ENCODE measurements at places on chromosomes 11 and 22.

GRCh38 chr11:116376547-116376946 lies 396.2 kb downstream of the BUD13 start:
- no peak for DNase-seq

DNA sequence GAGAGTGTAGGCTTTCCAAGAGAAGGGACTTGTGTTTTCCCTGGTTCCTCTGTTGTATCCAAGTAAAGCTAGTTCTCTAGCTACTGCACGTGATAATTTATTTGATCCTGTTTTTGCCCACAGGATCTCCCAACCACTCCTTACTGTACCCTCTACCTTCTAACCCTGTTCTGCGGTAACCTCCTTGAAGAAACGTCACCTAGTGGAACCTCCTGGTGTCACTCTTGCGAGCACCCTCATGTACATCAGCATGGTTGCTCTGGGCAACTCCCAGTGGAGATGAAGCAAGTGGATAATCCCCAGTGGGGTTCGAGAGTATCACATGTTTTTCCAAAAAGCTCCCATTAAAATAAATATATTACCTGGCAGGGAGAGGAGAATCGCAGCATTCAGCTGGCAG lies 108.9 kb upstream of the CLMP start:
- DNase-seq = no peak

- DNase-seq = no peak
These were observed 16.2 kb upstream of the PVALB start for GRCh38 chr22:36833073-36833472.

- no peak for DNase-seq
These were observed 58.5 kb upstream of the TIMP3 start for GRCh38 chr22:32743046-32743445.

GRCh38 chr11:61599968-61600710 lies 19.3 kb upstream of the SYT7 start:
- no peak for DNase-seq

DNA sequence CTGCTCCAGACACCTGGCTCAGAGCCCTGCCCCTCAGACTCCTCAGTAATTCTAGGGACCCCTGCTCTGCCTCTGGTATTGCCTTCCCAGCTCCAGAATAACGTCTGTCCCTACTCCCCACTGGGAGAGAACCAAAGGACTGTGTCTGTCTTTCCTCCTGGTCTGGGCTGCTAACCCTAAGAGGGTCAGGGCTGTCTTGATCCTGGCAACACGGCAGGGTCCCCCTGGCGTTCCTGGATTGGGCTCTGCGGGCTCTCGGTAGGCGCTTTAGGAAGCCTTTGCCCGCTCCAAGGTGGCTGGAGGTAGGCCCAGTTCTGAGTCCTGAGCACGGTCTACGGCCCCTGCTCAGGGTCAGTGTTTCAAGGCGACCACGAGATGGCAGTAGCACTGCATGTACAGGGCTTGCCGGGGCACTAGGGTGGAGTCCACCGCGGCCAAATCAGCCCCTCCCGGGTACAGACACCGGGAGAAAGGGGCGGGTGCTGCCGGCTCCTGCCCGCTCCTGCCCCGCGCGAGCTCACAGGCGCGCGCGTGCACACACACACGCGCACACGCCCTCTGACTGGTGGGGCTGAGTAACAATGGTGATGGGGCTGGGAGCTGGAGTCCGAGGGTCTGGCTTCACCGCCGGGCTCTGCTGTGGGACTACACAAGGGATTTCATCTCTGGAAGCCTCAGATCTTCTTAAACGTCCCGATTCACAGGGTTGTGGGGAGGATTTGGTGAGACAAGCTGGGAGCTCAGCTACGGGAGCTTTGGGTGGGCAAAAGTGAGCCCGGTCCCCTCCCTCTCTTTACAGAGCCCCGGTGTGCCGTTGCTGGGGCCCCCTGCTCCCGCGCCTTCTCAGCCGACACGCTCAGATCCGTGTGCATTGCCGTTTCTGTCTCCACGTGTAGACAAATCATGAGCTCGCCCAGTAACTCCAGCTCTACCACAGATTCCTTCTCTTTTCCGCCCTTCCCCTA lies 30.1 kb upstream of the HMOX1 start:
- peak; percentile 58 for DNase-seq

GRCh38 chr11:105834461-105834860 lies 187.6 kb downstream of the MSANTD4 start:
- DNase-seq = no peak

GRCh38 chr11:133305208-133305956 lies 226.9 kb downstream of the OPCML start:
- no peak for DNase-seq

DNA sequence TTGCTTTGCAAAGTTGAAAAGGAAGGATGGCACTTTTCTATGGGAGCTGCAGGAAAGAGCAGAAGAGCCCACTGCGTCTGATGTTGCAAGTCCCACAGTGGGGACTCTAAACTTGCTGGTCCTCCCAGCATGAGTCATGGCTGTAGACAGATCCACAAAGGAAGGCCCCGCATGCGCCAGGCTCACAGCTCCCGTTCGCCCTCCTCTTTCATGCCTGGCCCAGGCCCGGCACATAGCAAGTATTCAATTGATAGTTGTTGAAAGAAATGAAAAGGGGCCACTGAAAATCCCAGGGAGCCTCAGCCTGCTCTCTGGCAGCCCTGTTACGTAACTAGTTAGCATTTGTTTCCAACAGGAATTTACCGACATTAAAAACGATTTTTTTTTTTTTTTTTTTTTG lies 18.9 kb downstream of the AP1B1 start:
- no peak for DNase-seq

DNA sequence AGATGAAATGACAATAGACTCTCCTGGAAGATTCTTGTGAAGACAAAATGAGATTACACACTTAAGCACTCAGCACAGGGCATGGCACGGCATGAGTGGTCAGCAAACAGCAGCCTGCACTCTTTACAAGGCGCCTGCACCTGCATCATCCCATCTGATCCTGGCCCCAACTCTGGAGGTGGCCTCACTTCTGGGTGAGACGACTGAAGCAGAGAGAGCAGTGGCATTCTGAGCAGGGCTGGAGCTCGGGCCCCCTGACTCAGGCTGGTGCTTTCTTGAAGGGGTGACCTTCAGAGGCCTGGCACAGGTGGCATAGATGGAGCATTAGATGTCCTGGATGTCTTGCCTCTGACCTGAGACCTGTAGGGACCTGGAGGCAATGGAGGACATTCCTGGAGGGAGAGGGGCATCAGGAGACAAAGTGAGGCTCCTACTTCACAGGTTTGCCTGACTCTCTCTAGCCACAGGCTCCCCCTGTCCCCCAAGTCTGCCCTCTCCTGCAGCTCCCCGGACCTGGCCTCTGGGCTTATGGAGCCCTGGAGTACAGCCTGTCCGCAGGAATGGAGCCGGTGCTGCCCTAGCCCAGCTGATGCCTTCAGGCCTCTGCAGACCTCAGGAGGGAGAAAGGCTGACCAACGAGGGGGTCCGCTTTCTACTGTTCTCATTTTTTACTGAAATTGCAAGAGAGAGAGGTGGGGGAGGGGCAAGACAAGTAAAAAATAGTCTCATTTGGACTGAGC lies 65.5 kb upstream of the THY1 start:
- DNase-seq = no peak

GRCh38 chr11:57650739-57651090 lies 1.0 kb upstream of the YPEL4 start:
- no peak for DNase-seq

GRCh38 chr11:126653040-126653439 lies 297.6 kb downstream of the ST3GAL4 start:
- DNase-seq = no peak

DNA sequence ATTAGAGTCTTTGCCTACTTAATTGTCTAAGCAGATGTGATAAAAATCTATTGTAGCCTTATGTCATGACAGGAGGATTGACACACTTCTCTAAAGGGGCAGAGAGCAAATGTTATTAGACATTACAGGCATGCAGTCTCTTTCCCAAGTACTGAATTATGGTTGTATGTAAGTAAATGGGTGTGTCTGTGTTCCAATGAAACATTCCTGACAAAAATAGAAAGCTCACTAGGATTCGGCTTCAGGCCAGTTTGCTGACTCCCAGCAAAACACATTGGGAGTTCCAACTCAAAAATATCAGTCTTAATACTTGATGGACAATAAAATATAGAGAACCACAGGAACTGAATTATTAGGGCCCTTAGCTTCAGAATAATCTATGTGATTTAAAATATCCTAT lies 1480.4 kb downstream of the FAM181B start:
- DNase-seq = no peak

- no peak for DNase-seq
These were observed 32.4 kb downstream of the NECTIN1 start for GRCh38 chr11:119696378-119697222.

- no peak for DNase-seq
These were observed 14.8 kb downstream of the LRRC55 start for GRCh38 chr11:57196596-57196995.

- DNase-seq = no peak
These were observed 28.8 kb downstream of the TOB2 start for GRCh38 chr22:41417622-41418390.

GRCh38 chr11:86670181-86670580 lies 2.2 kb downstream of the ME3 start:
- no peak for DNase-seq

DNA sequence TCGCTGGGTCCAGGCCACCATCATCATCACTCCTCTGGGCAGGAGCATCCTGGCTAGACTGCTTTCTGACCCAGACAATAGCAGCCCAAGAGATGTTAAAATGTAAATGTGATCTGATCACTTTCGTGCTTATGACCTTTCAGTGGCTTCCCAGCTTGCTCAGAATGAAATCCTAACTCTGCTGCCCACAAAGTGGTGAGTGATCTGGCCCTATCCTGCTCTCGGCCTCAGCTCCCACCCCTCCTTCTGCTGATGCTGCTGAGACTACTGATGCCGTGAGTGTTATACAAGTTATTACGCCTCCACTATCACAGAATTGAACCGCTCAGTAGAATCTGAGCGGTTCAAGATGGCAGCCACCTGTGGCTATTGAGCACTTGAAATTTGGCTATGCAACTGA lies 26.2 kb downstream of the ELF5 start:
- DNase-seq = no peak

DNA sequence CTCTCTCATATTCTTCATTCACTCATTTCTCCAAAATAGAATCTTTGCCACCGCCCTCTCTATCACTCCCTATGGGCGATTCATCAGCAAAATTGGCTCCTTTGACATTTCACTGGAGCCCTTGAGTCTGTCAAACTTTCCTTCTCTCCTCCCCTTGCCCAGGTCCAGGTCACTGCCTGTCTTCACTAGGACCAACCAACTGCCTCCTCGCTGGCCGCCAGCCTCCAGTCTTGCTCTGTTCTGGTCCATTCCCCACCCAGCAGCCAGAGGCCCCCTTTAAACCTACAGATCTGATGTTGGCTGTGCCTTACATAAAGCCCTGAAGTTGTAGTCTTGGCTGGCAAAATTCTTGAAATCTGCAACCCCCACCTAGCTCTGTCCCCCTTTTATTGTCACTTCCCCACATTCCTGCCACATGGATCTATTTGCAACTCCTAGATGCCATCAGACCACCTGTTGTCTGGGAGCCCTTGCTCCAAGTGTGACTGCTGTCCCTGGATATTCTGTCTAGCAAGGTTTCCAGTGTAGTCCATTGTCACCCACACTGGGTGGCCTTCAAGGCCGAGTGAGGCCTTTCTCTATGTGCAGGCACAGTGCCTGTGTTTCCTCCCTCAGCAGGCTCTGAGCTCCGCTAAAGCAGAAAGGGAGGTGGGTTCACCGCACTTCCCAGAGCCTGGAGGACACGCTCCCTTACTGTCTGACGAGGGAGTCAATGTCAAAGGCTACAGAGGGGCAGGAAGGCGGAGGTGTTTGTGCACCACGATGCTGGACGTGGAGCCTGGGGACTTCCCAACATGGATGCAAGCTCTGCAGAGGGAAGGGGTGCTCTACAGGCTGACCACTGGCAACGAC lies 25.5 kb downstream of the MYEOV start:
- DNase-seq = no peak

- DNase-seq = no peak
These were observed 36.5 kb downstream of the OSBPL5 start for GRCh38 chr11:3128356-3129180.

GRCh38 chr11:108584973-108585372 lies 8.6 kb downstream of the EXPH5 start:
- no peak for DNase-seq

DNA sequence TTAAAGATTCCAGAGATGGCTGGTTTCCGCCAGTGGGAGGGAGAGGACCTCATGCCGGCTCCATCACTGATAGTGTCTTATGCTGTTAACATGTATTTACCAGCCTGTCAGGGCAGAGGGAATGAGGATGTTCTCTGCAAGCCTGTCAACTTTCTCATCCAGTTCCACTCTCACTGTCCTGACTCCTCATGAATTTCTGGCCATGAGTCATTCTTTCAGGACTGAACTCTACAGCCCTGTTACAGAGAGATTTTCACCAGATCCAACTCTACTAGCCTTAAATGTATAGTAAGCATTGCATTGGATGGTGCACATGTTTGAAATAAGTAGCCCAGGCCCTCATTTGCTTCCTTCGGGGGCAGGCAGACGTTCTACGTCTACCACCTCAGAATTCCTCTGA lies 387.7 kb downstream of the TMEM135 start:
- no peak for DNase-seq

DNA sequence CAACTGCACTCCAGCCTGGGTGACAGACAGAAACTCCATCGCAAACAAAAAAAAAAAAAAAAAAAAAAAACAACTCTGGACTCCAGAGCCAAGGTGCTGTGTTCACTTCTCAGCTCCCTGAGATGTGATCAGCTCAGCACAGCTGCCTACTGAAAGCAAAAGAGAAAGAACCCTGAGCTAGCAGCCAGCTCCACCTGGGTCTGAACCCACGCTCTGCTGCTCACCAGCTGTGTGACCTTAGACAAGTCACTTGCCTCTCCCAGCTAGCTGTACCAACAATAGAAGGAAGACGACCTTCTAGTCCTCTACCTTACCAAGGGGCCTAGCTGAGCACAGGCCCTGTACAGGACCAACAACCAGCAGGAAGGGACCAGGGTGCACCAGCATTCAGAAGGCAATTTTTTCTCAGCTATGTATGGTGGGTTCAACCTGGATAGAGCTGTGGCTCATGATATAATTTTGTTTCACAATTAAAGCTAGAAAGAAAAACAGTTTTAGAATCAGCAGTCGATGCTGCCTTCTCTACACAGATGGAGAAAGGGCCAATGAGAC lies 3.8 kb downstream of the DGCR2 start:
- DNase-seq = no peak

DNA sequence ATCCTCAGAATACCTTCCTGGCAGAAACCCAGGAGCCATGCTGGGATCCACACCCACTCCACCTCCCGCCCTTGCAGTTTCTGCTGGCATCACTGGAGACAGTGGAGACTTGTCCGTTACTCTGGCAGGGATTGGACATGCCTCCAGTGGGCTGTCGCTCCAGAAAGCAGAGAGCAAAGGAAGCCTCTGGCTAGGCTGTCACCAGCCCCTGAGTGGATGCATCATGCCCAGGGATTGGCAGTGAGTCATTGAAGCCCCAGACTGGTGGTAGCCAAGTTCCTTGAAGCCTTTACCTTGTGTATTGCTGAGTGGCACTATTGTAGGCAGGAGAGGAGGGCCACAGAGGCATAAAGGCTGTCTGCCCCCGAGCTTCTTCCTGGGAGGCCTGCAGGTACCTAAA lies 34.8 kb upstream of the E2F8 start:
- DNase-seq = no peak

- DNase-seq = no peak
These were observed 76.0 kb downstream of the EXT2 start for GRCh38 chr11:44171518-44171917.

Data from NCI-H1930 (cell line).